Activated naive CD4-positive, alpha-beta T cell treated with anti-CD3 and anti-CD28 coated beads for 36 hours (primary cell): ENCODE measurements at places on chromosomes 5 and 9.

GRCh38 chr5:36712706-36713105 lies 106.3 kb downstream of the SLC1A3 start:
- H3K27ac ChIP-seq = no peak overlapping the region
- H3K27me3 ChIP-seq = peaks cover 2% of the 10 kb centered on the region
- no peaks in the 10 kb centered on the region for H3K4me1 ChIP-seq
- DNase-seq = no peak
- no peak overlapping the region for H3K4me3 ChIP-seq

GRCh38 chr9:87431837-87432236 lies 65.8 kb upstream of the DAPK1 start:
- no peak for DNase-seq
- no peak overlapping the region for H3K27ac ChIP-seq
- H3K4me3 ChIP-seq = no peak overlapping the region
- no peaks in the 10 kb centered on the region for H3K4me1 ChIP-seq
- H3K36me3 ChIP-seq = no peaks in the 10 kb centered on the region

GRCh38 chr9:121692606-121693387 lies 41.4 kb downstream of the DAB2IP start:
- no peak for DNase-seq
- no peak overlapping the region for H3K4me3 ChIP-seq
- H3K36me3 ChIP-seq = no peaks in the 10 kb centered on the region
- H3K27me3 ChIP-seq = peaks cover 11% of the 10 kb centered on the region

DNA sequence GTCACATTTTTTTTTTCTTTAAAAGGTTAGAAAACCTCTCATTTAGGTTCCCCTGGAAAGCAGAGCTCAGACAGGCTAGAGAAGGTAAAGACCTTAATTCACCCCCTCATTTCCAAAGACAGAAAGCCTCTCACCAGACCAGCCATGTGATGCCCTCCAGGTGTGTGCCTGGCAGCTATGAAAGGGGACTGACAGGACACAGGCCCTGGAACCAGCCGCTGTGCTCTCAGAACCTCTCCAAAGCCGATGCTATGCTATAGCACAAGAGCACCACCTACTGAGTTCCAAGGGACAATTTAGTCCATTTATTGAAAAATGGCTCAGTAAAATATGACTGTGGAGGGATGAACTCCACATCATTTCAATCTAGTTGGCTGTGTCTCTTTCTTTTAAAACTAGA lies 48.8 kb downstream of the FANCC start:
- no peaks in the 10 kb centered on the region for H3K36me3 ChIP-seq
- H3K27ac ChIP-seq = no peak overlapping the region
- H3K4me3 ChIP-seq = no peak overlapping the region

GRCh38 chr5:142091922-142092321 lies 16.7 kb upstream of the NDFIP1 start:
- no peak for DNase-seq
- H3K36me3 ChIP-seq = no peaks in the 10 kb centered on the region
- H3K4me1 ChIP-seq = peaks cover 80% of the 10 kb centered on the region

DNA sequence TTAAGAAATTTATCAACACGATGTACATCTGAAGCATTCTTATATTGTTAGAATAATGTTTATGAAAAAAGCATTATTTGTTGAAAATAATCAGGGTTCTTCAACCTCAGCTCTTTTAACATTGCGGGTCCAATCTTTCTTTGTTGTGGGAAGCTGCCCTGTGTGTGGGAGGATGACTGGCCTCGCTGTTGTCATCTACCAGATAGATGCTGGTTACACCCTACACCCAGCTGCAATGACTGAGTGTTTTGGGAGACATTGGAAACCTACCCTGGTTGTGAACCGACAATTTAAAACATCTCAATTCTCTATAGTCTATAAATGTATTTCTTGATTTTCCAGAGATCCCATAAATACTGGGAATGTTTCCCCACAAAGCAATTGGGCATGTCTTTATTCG lies 794.2 kb upstream of the CDH10 start:
- no peak overlapping the region for H3K27ac ChIP-seq
- H3K36me3 ChIP-seq = no peaks in the 10 kb centered on the region
- no peaks in the 10 kb centered on the region for H3K27me3 ChIP-seq
- H3K4me1 ChIP-seq = no peaks in the 10 kb centered on the region
- no peak for DNase-seq

GRCh38 chr5:102218159-102218558 lies 77.9 kb downstream of the SLCO4C1 start:
- DNase-seq = no peak
- H3K27ac ChIP-seq = no peak overlapping the region
- H3K4me3 ChIP-seq = no peak overlapping the region
- no peaks in the 10 kb centered on the region for H3K4me1 ChIP-seq
- no peaks in the 10 kb centered on the region for H3K36me3 ChIP-seq
- peaks cover 4% of the 10 kb centered on the region for H3K27me3 ChIP-seq

DNA sequence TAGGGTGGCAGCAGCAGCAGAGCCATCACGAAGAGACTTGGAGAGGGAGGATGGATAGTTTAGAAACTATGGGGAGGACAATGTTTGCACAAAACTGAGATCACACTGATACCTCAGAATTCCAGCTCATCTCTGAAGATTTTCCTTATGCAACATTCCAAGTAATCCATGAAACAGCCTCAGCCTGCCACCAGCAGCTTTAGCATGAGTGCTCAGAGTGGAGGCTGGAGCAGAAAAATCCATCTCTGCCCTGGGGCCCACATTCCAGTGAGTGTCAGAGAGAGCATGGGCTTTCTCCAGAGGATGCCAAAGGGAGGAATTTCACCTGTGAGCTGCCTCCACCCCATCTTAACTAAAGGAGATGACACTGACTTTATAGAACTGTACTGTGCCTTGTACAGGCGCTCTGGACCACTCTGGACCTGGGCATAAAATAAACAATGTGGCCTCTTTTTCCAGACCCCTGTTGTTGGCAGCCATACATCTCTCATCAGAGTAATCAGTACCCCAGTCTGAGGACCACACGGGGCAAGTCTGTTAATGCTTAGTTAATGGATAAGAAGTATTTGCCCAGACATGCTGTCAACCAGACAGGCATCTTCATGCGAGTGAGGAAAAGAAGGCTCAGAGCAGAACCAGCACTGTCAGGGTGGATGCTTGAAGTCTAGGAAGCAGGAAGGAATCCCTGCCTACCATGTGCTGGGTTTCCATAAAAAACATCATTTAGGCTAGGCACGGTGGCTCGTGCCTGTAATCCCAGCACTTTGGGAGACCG lies 440.9 kb downstream of the ENC1 start:
- DNase-seq = no peak
- no peaks in the 10 kb centered on the region for H3K36me3 ChIP-seq
- H3K4me1 ChIP-seq = peaks cover 2% of the 10 kb centered on the region
- no peak overlapping the region for H3K27ac ChIP-seq

- no peak for DNase-seq
- H3K4me1 ChIP-seq = no peaks in the 10 kb centered on the region
- H3K4me3 ChIP-seq = no peak overlapping the region
- peaks cover 4% of the 10 kb centered on the region for H3K36me3 ChIP-seq
- H3K27me3 ChIP-seq = peaks cover 13% of the 10 kb centered on the region
Measured at GRCh38 chr9:7347556-7347955, 452.0 kb downstream of the DMAC1 start.

DNA sequence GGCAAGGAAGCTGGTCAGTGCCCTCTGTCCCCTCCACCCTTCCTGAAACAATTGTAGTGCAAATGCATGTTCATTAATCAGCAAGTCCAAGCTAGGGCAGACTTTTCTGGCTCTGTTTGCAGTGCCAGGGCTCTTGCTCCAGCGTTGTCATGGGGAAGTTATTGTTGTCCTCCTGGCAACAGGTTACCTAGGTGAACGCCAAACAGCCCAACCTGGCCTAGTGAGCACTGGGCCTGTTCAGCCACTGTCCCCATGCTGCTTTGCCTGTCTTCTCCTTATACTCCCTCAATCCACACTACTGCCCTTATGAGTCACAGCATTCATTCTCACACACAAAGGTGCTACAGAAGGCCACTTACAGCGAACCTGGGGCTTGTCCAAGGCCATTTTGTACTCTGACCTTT lies 34.5 kb upstream of the GLIS3 start:
- H3K36me3 ChIP-seq = no peaks in the 10 kb centered on the region
- peaks cover 4% of the 10 kb centered on the region for H3K4me1 ChIP-seq
- DNase-seq = no peak
- H3K27ac ChIP-seq = no peak overlapping the region
- H3K4me3 ChIP-seq = no peak overlapping the region

DNA sequence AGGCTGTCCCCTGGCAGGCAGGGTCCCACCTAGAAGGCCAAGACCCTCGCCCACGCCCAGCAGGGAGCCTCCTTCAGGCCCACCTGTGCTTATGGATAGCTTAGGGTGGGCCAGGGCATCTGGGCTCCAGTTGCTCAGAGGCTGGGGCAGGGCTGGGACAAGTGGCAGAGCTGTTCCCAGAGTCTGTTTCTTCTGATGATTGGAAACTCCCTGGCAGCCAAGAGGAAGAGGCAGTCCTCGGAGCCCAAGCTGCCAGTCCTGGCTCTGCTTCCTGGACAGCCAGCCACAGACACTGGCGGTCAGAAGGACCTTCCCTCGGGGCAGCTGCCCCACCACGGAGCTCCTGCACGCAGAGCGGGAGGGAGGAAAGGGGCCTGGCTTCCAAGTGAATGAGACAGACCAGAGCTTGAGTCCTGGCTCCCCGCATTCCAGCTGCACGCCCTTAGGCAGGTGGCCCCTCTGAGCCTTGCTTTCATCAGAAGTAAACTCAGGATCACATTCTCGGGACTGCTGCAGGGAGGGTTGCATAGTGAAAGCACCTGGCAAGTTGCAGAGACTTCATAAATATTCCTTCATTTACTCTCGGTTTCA lies 37.9 kb upstream of the GABRP start:
- peaks cover 33% of the 10 kb centered on the region for H3K27me3 ChIP-seq
- H3K27ac ChIP-seq = no peak overlapping the region
- peaks cover 7% of the 10 kb centered on the region for H3K4me1 ChIP-seq
- no peaks in the 10 kb centered on the region for H3K36me3 ChIP-seq
- DNase-seq = no peak

GRCh38 chr9:105967797-105968196 lies 273.5 kb downstream of the TMEM38B start:
- H3K36me3 ChIP-seq = no peaks in the 10 kb centered on the region
- no peak for DNase-seq
- no peaks in the 10 kb centered on the region for H3K4me1 ChIP-seq
- no peak overlapping the region for H3K4me3 ChIP-seq
- no peaks in the 10 kb centered on the region for H3K27me3 ChIP-seq
- H3K27ac ChIP-seq = no peak overlapping the region

GRCh38 chr5:140181002-140181483 lies 6.1 kb downstream of the CYSTM1 start:
- no peaks in the 10 kb centered on the region for H3K27me3 ChIP-seq
- peaks cover 1% of the 10 kb centered on the region for H3K4me1 ChIP-seq
- H3K4me3 ChIP-seq = no peak overlapping the region
- H3K27ac ChIP-seq = no peak overlapping the region
- no peak for DNase-seq
- no peaks in the 10 kb centered on the region for H3K36me3 ChIP-seq

DNA sequence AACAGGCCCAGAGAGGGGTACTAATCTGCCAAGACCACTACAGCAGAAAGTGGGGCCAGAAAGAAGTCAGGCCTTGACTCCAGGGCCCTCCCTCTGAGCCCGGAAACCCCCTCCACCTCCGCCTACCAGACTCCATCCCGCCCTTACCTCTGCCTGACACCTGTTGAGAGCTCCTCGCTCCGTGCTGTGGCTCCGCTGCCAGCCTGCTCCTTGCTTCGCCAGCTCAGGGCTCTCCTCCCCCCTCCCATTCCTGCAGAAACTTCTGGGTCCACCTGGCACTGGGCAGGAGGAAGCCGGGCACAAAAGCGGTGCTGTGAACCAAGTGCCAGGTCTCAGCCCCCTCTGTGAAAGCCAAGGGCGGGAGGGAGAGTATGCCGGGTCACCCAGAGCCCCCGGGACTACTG lies 6.4 kb upstream of the ST6GALNAC6 start:
- H3K27me3 ChIP-seq = no peaks in the 10 kb centered on the region
- peak overlapping the region; percentile 88 for H3K4me3 ChIP-seq
- peaks cover 53% of the 10 kb centered on the region for H3K4me1 ChIP-seq
- peak; percentile 80 for DNase-seq
- peaks cover 7% of the 10 kb centered on the region for H3K36me3 ChIP-seq

GRCh38 chr5:141084487-141084989 lies 9.9 kb upstream of the PCDHB2 start:
- H3K4me1 ChIP-seq = peaks cover 6% of the 10 kb centered on the region
- peak; percentile 77 for DNase-seq
- H3K27me3 ChIP-seq = peaks cover 23% of the 10 kb centered on the region
- peaks cover 2% of the 10 kb centered on the region for H3K36me3 ChIP-seq

- no peak overlapping the region for H3K4me3 ChIP-seq
- peaks cover 2% of the 10 kb centered on the region for H3K4me1 ChIP-seq
- DNase-seq = no peak
- no peaks in the 10 kb centered on the region for H3K27me3 ChIP-seq
- H3K36me3 ChIP-seq = no peaks in the 10 kb centered on the region
- no peak overlapping the region for H3K27ac ChIP-seq
Measured at GRCh38 chr5:81516091-81516490, 122.2 kb upstream of the ACOT12 start.

- H3K27me3 ChIP-seq = no peaks in the 10 kb centered on the region
- H3K27ac ChIP-seq = no peak overlapping the region
- H3K36me3 ChIP-seq = peaks cover 13% of the 10 kb centered on the region
- H3K4me3 ChIP-seq = no peak overlapping the region
Measured at GRCh38 chr5:33439905-33440481, 772 bp upstream of the TARS1 start.

DNA sequence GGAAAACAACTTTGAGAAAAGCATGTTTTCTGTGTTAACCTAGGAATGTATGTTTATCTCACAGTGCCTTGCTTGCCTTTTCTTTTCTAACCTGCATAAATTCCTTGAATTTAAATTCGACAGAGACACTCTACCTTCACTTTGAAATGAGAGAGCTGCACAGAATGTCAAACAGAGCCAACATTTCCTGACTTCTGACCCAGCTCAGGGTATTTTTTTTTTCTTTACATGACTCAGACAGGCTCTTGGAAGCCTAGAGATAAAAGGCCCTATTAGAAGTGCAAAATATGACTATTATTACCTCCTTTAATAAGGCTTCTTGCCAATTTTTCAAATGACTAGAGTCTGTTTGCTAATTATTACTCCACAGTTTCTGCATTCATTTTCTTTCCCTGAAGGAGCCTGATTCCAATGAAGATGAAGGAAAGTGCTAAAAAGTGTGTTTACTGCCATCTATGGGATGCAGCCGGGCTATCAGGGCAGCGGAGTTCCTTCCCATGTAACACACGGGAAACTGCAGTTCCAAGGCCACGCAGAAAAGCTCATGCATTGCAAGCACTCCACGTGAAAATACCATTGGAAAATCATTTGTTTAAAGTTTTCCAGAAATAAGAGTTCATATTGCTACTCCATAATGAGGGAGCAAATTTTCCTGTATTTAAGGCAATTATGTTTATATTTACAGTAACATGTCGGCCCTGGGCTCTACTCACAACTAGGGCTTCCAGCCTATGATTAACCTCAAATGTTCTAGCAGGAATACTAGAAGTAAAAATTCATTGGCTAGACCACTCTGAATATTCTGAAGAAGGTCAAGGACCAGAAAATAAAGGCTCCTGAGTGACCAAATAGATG lies 485.6 kb downstream of the ZSWIM6 start:
- no peak overlapping the region for H3K4me3 ChIP-seq
- DNase-seq = no peak
- H3K4me1 ChIP-seq = no peaks in the 10 kb centered on the region
- no peak overlapping the region for H3K27ac ChIP-seq
- peaks cover 4% of the 10 kb centered on the region for H3K27me3 ChIP-seq
- no peaks in the 10 kb centered on the region for H3K36me3 ChIP-seq

GRCh38 chr5:57696389-57696769 lies 213.8 kb upstream of the ACTBL2 start:
- no peaks in the 10 kb centered on the region for H3K36me3 ChIP-seq
- no peak overlapping the region for H3K4me3 ChIP-seq
- no peaks in the 10 kb centered on the region for H3K27me3 ChIP-seq
- H3K27ac ChIP-seq = no peak overlapping the region

GRCh38 chr5:55160493-55161209 lies 680 bp downstream of the GPX8 start:
- no peak for DNase-seq
- peaks cover 20% of the 10 kb centered on the region for H3K27me3 ChIP-seq
- H3K4me1 ChIP-seq = no peaks in the 10 kb centered on the region
- H3K27ac ChIP-seq = no peak overlapping the region
- no peaks in the 10 kb centered on the region for H3K36me3 ChIP-seq
- H3K4me3 ChIP-seq = no peak overlapping the region
